Stimulated activated CD4-positive, alpha-beta T cell treated with anti-CD3 and anti-CD28 coated beads, Interleukin-4, amount 100 ng/mL, for 48 hours (primary cell): ENCODE measurements at places on chromosomes 2 and 18.

DNA sequence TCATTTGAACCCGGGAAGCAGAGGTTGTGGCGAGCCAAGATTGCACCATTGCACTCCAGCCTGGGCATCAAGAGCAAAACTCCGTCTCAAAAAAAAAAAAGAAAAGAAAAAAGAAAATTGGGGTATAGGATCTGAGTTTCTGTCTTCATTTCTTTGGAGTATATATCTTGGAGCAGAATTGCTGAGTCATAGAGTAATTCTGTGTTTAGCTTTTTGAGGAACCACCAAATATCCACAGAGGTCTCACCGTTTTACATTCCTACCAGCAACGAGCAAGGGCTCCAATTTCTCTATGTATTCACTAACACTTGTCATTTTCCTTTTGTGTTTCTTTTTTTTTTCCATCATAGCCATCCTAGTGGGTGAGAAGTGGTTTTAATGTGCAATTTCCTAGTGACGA lies 87.6 kb upstream of the TEX51 start:
- DNase-seq: no peak

DNA sequence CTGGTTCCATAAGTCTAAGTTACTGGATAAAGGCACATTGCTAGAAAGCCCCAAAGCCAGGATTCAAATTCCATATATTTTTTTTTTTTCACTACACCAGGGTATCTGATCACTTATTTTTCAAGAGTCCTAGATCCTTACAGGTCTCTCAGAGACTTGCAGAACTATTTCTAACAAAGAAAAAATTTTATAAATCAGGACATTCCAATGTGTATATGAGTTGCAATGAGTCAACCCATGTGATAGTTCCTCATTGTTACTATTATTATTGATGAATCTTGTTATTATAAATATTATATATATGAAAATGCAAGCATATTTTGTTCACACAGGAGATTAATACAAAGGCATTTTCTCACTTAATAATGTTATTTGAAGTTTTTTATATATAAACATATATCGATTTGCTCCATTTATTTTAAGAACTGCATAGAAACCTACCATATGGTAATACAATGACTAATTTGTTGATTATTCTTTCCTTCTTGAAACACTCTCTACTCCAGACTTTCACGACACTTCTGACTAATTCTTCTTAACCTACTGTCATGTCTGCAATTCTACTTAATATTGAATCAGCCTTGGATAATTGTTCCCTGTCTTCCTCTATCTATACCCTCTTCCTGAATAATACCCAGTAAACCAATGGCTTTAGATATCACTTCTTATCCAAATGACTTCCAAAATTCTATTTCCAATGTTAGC lies 968.4 kb upstream of the NRXN1 start:
- DNase-seq: no peak

DNA sequence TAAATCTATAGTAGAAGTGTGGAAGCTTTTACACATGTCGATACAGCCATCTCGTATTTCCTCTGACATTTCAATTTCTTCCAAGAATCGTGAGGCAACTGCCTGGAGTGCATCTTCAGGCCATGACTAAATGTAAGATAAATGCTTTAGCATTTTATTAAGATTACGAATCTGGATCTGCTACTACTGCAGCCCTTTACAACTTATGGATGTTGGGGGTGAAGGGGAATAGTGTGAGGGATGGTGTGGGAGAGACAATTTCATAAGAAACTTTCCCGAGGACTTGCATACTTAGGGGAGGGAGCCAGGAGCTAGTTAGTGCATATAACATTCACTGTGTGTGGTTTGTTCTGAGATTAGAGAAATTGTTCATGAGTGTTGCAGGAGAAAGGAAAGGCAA lies 204.8 kb downstream of the SLC39A10 start:
- no peak for DNase-seq

- no peak for DNase-seq
Measured at GRCh38 chr2:106140913-106141312, 53.2 kb downstream of the UXS1 start.

DNA sequence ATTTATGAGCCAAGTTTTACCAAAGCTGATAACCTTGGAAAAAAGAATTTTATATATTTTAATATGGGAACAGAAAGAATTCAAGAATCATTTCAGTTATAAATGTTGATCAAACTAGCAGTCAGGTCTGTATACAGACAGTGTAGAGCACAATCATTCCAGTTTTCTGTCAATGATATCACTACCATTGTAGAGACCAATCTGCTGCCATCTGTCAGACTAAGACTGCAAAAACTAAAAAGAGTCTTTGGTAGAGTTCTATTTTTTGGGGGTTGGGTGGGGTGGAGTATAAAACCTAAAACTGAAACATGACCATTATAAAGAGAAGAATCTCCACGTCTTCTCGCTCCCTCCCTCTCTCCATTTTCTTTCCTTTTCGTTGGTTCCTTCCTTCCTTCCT lies 204.7 kb upstream of the UBE2E3 start:
- no peak for DNase-seq
